ENCODE measurements at places on chromosomes 16 and 17. TPM values are rescaled to one million over a fixed set of nuclear protein-coding genes. Genes with fewer than 3 reads are reported as not detected.

The LPO gene
- 0.16 TPM for total RNA-seq

The ADORA2B gene
- 3.4 TPM for total RNA-seq

DNA sequence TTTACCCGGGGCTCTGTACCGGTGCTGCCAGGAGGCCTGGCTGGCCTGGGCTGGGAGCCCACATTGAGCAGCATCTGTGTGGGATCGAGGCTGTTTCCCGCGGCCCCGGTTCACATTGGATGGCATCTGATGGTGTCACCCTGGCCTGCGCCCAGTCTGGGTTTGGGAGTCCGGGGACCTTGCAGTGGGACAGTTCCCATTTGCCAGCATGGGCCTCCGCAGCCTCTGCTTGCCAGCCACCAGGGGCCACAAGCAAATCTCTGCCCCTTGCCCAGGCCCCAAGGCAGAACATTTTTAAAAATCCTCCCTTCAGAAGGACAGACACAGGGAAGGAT lies 64.5 kb downstream of the BANP start:
- no peak for ATAC-seq

DNA sequence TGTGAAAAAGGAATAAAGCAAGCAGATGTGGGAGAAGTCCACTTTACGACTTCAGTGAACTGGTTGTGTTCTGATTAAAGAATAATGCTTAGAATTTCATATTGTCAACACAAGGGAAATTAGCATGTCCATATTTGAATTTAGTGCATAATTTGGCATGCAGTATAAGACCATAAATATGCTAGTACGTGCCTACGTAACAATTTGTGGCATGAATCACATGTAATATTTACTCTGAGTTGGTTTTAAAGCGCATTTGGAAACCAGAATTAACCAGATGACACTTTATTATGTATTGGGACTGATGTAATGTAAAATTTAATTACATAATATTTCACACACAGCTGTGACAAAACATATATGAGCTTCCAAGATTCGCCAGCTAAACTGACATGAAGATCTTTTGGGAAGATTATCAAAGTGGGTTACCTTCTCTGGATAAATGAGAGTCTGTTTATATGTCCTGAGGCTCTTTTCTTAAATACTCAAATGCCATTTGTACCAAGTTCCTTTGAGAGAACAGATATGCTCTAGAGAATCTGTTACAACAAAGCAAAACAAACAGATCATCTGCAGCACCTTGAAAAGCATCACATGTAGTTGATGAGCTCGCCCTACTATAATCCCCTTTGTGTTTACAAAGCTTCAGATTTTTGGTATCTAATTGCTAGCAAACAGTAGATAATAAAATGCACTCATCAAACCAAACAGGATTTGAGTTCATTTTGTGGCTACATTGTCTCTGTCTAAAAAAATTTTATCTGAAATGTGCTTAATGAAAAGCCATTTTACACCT lies 1468.6 kb downstream of the CDH11 start:
- no peak for ATAC-seq

- ATAC-seq, result no peak
Measured at GRCh38 chr17:72615627-72615991, 476.9 kb downstream of the SLC39A11 start.

- peak; percentile 29 for ATAC-seq
Measured at GRCh38 chr17:44221084-44221861, 1.8 kb upstream of the UBTF start.

DNA sequence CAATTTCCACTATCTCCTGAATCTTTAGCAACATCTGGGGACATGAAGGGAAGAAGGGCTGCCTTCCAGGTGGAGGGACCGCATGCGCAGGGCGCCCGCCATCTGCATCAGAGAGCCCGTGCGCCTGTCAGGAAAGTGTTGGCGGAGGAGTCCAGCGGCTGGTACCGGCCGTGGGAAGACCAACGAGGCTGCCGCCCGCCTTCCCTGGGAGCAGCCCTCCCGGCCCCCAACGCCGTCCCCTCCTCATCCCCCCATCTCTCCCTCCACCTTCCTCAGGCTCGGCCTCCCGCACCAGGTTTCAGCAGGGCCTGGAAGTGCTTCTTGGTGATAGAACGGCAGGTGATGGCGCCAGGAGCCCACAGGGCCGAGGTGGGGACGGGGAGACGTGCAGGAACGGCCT lies 8.8 kb downstream of the CLCN7 start:
- no peak for ATAC-seq

- no peak for ATAC-seq
Measured at GRCh38 chr16:88659160-88659559, 3.7 kb downstream of the MVD start.

- ATAC-seq, result no peak
Measured at GRCh38 chr16:63617990-63618763, 1503.7 kb downstream of the CDH11 start.

- peak; percentile 8 for ATAC-seq
Measured at GRCh38 chr16:30893417-30893743, 497 bp downstream of the BCL7C start.

DNA sequence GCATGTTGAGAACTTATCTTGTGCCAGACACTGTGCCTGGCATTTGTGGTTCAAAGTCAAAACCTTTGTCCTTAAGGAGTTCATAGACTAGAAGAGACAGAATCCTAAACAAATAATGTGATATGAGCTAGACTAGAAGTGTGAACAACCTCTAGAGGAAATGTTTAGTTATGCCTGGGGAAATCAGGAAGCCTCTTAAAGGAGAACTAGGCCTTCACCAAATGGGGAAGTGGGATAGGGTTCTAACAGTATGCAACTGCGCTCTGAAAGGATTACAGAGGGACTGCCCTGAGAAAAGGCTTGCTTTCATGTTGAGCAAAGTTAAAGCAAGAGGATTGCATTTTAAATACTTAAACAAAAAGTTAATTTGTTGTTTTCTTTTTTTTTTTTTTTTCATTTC lies 4.9 kb downstream of the RUNDC1 start:
- no peak for ATAC-seq

DNA sequence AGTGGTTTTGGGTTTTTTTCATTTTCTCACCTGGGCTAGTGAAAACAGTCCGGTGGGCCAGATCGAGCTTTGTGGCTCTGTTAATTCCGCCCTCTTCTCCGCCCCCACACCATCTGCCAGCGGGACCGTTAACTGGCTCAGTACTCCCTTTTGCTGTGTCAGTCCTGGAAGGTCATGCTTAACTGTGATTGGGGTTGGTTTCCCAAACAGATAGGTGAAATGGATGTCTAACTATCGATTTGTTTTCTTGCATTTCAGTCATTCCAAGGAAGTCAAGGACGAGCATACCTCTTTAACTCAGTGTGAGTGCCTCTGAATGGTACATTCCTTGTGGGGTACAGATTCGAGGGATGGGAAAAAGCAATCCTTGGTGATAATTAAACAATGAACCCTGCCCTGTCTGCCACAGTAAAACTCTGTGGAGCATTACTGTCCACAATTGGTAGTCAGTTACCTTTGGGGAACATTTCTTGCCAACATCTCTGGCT lies 56.7 kb downstream of the YPEL2 start:
- no peak for ATAC-seq

- ATAC-seq, result peak; percentile 32
Measured at GRCh38 chr16:19639986-19640421, 78.0 kb downstream of the KNOP1 start.

- ATAC-seq, result peak; percentile 33
Measured at GRCh38 chr17:68498479-68499326, 13.5 kb upstream of the PRKAR1A start.

- ATAC-seq, result no peak
Measured at GRCh38 chr17:82832411-82832810, 7.4 kb downstream of the ZNF750 start.

DNA sequence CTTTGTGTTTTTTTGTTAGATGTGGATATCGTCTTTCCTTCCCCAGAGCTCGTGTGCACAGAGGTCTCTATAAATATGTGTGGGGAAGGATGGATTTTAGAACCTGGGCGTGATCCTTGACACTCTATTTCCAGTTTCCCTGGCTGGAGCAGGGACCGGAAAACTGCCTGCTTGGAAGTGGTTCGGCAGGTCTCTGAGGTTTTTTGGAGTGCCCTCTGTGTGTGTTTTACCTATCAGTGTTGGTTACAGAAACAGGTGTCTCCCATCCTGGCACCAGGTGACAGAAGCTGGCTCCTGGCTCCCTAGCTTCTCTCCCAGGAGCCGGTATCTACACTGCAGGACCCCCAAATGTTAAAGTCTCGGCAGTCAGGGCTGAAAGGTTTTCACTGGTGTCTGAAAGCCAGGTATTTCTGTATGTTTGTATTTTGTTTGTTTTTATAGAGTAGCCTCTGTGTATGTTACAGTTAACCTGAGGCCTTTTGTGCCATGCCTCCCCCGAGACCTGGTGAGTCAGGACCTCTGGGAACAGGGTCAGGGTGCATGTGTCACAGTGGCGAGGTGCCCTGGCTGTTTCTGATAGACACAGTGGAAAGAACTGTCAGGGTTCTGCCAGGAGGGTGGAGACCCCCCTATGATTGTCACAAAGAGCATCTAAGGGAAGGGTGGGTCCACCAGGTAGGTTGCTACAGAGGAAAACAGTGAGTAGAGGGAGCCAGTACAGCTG lies 31.3 kb downstream of the ZC3H18 start:
- peak; percentile 38 for ATAC-seq

- ATAC-seq, result no peak
Measured at GRCh38 chr16:68466174-68466573, 17.9 kb upstream of the SMPD3 start.

GRCh38 chr17:19610879-19611278 lies 37.7 kb upstream of the ALDH3A2 start:
- no peak for ATAC-seq

DNA sequence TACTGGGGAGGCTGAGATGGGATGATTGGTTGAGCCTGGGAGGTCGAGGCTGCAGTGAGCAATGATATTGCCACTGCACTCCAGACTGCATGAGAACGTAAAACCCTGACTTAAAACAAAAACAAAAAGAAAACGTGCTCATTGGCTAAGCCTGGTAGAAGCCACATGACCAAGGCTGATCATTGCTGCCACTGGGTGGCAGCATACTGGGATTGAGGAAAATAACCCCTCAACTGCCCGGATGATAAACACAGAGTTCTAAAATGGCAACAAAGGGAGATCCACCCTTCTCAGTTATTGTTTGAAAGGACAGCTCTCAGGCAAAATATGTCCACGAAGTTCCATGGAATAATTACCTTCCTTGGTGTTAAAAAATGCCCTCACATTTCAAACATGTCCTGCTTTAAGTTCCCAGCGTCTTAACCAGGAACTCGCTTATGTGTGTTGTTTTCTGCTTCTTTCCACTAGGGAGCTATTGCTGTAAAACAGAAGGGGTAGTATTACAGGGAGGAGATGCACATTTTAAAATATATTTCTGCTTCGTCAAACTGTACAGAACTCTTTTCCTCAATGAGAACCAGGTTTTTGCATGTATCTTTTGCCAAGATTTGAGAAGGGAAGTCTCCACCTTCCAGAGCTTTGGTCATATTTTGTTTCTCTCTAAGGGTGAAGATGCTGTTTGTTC lies 675.3 kb downstream of the MAF start:
- peak; percentile 59 for ATAC-seq

- ATAC-seq, result peak; percentile 52
Measured at GRCh38 chr17:82297280-82297713, 20.1 kb downstream of the CD7 start.

DNA sequence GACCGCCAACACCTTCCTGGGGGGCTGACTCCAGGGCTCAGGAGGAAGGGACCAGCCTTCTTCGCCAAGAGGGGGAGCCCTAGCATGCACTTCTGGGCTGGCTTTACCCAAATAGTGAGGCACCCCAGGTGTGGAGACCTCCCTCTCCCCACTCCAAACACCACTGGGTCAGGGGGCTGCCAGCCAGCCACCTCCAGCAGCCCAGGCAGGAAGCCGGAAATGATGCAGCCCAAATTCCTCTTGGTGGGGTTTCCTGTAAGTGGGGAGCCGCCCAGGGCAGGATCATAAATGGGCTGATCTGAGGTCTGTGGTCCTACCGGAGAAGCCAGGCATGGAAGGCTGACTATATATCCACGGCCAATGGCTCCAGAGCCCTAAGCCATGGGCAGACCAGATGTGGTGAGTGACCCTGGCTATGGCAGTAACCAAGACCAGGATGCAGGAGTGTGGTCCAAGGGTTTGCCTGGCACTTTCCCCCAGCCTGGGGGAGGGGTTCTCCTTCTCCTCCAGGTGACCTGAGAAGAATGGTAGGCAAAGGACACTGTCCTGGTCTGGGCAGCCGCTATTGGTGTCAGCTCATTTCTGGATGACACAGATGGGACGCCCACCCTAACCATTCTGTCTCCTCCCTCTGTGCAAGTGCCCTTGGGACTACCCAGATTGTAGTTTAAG lies 4.2 kb downstream of the GIT1 start:
- no peak for ATAC-seq

DNA sequence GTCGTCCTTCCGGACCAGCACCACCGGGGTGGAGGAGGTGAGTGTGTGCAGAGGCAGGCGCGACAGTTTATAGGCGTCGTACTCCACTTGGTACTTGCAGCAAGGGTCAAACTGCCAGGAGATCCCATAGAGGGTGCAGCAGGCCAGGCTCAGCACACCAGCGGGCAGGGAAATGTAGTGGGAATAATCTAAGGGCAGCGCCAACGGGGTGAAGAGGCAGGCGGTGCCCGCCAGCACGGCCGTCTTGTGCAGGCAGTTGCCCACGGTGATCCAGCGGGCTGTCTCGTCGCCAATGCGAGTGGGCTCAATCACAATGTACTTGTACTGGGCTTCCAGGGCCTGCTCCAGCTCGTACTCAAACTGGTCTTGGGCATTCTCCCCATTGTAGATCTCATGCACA lies 15.6 kb downstream of the TMEM11 start:
- no peak for ATAC-seq

- ATAC-seq, result no peak
Measured at GRCh38 chr17:13534946-13535345, 66.8 kb downstream of the HS3ST3A1 start.

DNA sequence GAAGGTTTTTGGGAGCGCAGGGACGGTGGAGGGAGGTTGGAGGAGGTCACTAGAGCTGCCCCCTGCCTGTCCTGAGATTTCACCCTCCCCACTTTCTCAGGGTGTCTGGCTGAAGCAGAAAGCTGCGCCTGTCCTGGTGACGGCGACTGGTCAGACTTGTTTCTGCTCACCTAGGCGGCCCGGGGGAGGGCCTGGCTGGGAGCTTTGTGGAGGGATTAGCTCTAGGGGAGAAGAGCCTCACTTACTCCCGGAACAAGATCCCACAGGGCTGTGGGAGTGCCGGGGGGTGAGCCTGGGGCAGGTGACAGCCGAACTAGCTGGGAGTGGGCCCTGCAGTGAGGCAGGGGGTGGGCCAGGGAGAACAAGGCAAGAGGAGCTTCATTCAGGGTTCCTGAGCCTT lies 11.5 kb downstream of the NHERF1 start:
- no peak for ATAC-seq

DNA sequence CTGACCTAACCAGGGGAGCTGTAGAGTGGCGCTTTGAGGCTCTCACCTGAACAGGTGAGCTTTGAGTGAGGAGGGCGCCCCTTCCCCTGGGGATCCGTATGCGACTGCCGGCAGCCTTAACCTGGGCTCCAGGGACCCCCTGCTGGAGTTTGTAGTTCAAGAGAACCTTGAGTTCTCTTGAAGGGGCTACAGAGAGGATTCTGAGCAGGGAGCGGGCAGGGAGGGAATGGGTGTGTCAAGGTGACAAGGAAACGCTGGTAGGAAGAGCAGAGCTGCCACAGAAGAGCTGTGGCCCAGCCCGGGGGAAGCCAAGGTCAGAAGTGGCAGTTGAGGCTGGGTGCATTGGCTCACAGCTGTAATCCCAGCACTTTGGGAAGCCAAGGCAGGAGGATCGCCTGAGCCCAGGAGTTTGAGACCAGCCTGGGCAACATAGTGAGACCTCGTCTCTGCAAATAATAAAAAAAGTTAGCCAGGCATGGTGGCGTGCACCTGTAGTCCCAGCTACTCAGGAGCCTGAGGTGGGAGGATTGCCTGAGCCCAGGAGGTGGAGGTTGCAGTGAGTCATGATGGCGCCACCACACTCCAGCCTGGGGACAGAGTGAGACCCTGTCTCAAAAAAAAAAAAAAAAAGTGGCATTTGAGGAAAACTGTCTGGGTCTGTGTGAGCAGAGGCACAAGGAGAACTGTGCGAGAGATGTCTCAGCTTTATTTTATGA lies 1.2 kb downstream of the LLGL2 start:
- no peak for ATAC-seq

Data from activated T-helper 17 cell treated with anti-CD3 and anti-CD28 coated beads, Interleukin-2, amount 50 U/mL, for 72 hours (primary cell).